ENCODE measurements at places on chromosomes 12 and 14. TPM values are rescaled to one million over a fixed set of nuclear protein-coding genes. Genes with fewer than 3 reads are reported as not detected.
A peak's percentile ranks its signal among the peaks of the same experiment; 100 is the strongest.

- no peaks in the 10 kb centered on the region for H3K4me1 ChIP-seq
- no peaks in the 10 kb centered on the region for H3K36me3 ChIP-seq
- DNase-seq: no peak
- no peak overlapping the region for H3K27ac ChIP-seq
- H3K27me3 ChIP-seq: no peaks in the 10 kb centered on the region
These were observed 275.7 kb upstream of the PRICKLE1 start for GRCh38 chr12:42865282-42865681.

DNA sequence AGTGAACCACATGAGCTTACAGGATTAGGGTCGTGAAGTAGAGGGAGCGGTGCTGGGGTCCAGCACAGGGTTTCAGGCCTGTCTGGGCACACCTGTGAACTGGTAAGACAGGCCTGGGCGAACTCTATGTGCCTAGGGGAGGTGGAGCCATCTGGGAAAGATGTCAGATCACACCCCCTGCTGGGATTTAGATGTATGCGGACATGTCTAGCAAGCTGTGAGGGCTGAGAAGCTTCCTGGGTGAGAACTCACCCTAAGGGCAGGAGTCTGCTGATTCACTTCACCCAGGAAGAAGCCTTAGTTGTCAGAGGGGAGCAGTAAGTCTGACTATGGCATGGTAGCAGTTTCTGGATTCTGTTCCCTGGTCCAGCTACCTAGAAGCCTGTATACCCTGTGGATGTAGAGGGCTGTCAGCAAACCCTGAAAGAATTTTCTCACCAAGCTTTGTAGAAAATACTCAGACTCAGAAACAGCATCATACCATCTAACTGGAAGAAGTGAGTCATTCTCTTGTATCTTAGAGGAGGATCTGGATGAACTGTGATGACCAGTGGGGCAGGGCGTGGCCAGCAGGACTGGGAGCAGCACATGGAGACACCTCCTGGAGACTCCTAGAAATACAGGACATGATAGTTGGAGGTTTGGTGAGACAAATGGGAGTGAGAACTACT lies 11.2 kb upstream of the PYGL start:
- H3K4me1 ChIP-seq: peaks cover 6% of the 10 kb centered on the region
- no peak for DNase-seq
- no peaks in the 10 kb centered on the region for H3K36me3 ChIP-seq

DNA sequence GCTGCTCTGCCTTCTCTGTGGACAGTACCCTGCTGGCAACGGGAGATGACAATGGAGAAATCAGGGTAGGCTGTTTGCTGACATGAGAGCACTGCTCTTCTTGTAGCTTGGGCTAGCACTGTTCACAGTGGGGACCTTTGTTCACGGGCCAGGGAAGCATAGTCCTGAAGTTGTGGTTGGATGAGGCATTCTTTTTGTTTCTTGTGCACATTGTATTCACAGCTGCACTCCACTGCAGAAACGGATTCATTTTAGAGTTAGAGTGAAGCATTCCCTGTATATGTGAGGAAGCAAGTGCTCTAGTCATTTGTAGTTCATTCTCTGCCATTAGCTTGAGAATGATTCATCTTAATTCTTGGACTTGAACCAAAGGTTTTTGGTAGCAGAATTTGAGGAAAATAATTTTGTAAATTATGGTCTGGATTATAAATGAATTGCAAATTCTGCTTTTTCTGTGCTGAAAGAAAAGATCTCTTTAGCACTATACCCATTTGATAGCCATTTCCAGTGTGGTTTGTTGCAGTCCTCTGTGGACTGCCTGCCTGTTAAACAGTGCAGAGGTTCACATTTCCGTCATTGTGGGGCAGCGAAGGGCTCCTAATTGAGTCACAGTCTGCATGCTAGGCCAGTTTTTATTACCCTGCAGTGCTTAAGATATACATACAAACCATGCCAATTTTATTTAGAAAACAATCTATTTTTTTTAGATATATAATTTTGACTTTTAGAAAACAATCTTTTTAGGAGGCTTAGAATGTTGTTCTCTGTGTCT lies 80.6 kb downstream of the APAF1 start:
- peaks cover 50% of the 10 kb centered on the region for H3K36me3 ChIP-seq
- no peaks in the 10 kb centered on the region for H3K27me3 ChIP-seq
- peaks cover 18% of the 10 kb centered on the region for H3K4me1 ChIP-seq
- peak; percentile 64 for DNase-seq

GRCh38 chr14:102772781-102773570 lies 4.3 kb upstream of the TRAF3 start:
- H3K4me1 ChIP-seq: peaks cover 19% of the 10 kb centered on the region
- peak overlapping the region; percentile 45 for H3K27ac ChIP-seq
- H3K4me3 ChIP-seq: no peak overlapping the region
- DNase-seq: no peak

TBK1 gene
- 34.1 TPM for total RNA-seq
